ENCODE measurements at places on chromosomes 11 and 22.

DNA sequence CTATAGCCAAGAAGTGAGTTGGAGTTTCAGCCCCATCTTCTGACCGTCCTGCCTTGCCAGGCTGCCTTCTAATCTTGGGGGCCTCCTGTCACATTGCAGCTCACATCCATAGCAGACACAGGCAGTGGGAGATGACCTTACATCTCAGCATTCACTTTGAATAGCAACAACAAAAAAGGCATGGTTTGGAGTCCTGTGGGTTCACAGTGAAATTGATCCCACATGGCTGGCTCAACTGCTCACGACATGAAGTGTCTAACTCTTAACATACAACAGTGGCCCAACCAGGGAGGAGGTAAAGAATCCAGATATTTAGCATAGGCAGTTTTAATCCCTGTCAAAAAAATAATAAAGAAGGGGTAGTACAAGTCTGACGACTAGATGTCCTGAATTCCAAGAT is 38.1 kb downstream of the DBX1 start:
- DNase-seq = no peak

DNA sequence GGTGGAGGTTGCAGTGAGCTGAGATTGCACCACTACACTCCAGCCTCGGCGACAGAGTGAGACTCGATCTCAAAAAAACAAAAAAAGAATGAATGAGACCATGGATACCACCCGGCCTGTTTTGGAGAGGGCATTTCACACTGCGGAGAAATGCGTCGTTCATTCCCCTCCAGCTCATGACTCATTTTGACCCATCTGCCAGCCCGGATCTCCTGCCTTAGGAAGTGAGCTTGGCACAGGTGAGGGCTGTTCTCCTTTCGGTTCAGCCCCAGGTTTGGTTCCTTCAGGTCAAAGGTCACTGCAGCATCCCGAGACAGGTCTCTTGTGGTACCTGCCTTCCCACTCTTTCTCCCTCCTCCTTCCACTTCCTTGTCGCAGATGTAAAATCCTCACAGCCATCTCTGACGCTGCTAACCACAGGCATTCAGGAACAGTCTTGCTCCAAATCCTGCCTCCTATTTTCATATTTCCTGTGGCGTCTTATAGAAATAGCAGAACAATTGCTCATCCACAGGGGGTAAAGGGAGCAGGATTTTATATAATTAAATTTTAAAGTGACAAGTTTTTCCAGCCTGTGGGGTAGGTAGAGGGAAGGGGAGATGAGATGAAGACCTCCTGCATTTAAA is 517.9 kb downstream of the NTM start:
- no peak for DNase-seq

GRCh38 chr11:6225896-6226295 is 8.5 kb downstream of the FHIP1B start:
- no peak for DNase-seq

DNA sequence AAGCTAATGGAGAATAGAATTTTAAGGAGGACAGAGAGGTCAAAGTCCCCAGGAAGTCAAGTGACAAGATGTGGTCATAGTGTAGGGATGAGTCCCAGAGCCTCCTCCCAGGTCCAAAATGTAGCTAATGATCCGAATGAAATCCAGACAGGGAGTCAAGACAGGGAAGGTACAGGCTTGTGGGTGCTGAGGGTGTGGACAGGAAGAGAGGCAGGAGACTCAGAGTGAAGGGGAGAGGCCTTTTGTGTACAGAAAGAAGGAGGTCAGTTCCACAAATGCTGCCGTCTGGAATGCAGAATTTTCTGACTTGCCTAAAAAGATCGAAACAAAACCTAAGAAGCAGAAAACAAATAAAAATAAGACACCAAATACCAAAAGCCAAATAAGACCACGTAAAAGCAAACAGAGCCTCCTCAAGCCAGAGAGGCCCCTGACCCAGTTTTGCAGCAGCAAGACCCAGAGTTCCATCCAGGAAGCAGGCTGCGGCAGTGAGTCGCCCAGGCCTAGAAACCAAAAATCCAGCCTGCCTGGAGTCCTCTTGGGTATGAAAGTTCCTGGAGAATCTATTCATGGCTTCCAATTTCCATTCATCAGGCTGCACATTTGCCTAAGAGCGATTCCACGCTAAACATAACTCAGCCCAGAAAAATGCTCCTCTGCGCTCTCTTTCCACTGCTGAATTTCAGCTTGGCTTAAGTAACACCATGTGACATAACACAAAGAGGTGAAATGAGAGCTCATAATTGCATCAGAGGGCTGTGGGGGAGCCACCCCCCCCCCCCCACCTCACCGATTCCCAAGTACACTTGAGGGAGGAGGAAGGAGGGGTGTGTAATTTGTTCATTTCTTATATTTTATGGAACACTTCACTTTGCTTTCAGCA is 71.2 kb downstream of the KIRREL3 start:
- no peak for DNase-seq

DNA sequence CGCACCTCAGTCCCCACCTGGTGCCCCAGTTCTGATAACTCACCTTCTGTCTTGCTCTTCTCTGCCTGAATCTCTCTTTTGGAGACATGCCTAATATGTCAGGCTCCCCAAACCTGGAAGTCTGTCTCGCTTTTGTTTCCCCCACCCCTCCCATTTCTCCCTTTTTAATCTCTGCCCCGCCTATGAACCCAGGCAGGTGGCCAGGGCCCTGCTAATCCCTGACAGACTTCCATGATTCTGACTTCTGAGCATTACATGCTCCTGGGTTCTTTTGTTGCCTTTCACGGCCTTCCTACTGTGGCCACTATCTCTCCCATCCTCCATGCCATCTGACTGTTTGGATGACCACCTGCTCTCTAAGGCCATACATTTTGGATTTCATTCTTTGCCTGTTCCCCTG is 1120.9 kb upstream of the CCDC90B start:
- no peak for DNase-seq

DNA sequence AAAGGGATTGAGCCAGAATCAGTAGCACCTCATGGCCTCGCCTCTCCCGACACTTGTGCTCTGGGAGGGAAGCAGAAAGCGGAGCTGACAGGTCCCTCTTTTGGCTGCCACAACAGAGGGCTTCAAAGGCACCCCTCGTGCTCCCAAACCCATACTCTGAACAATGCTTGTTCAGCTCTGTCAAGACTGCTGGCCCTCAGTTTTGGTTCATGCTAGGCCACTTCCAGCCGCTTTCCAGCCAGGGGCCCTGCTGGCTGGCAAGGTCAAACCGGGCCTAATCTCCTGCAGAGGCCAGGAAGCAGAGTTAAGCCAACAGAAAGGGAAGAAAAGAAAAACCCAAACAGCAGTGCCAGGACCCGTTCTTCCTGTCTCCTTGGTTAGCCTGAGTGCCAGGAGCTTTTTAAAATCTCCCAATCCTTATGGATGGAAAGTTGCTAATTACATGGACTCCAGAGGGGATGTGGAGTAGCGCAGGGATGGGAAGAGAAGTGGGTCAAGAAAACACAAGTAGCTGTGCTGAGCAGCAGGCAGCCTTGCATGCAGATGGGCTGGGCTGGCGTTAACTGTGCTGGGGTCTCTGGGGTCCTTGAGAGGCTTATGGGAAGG is 150.6 kb downstream of the GRIK4 start:
- no peak for DNase-seq

DNA sequence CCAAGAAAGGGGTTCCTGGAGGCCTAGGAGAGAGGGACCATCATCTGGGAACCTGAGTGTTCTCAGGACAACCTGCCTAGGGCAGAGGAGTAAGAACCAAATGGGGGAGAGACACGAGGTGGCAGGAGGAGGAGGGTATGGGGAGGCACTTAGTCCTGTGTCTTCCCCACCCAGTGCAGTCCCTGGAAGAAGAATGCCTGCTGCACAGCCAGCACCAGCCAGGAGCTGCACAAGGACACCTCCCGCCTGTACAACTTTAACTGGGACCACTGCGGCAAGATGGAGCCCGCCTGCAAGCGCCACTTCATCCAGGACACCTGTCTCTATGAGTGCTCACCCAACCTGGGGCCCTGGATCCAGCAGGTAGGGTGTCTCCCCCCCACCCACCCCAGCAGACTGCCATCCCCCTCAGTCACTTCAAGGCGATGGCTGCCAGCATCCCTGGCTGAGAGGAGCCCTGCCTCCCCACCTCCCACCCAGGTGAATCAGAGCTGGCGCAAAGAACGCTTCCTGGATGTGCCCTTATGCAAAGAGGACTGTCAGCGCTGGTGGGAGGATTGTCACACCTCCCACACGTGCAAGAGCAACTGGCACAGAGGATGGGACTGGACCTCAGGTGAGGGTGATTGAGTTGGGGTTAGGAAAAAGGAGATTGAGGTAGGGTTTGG is 3.7 kb upstream of the INPPL1 start:
- DNase-seq = no peak

- DNase-seq = no peak
Measured at GRCh38 chr11:123330948-123331347, 99.1 kb upstream of the GRAMD1B start.

DNA sequence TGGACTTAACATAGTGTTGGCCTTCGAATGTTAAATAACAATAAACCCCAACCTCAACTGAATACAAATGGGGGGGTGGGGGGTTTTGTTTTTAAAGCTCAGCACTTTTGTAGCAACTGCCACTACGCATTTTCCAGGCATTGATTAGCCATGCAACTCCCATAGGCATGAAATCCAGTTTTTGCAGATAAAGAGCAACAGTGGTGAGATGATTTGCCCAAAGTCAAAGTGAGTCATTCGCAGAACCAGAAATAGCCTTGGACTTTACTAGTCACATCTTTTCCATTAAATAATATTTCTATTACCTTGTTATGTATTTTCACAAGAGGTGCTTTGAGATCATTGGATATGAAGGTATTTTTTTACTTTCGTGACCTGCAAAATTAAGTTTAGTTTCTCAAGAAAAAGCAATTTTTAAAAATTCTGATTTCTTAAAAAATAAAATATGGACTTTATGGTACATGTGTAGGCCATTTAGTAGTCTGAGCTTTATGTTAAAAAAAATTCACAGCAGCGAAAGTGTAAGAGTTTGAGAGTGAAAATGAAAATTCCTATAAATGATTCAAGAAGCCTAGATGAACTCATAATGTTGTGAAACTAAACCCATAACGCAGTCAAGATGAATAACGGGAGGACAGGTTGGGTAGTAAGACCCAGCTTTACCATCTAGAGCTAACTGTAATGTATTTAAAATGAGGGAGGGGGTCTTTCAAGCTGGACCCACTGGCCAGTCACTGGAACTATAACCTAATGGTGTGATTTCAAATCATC is 1.9 kb upstream of the PHF21A start:
- no peak for DNase-seq

GRCh38 chr11:35200811-35201341 is 61.9 kb downstream of the CD44 start:
- DNase-seq = no peak

- DNase-seq = no peak
Measured at GRCh38 chr11:118917481-118918127, 8.1 kb downstream of the BCL9L start.

GRCh38 chr11:120710354-120711131 is 199.0 kb downstream of the GRIK4 start:
- no peak for DNase-seq

DNA sequence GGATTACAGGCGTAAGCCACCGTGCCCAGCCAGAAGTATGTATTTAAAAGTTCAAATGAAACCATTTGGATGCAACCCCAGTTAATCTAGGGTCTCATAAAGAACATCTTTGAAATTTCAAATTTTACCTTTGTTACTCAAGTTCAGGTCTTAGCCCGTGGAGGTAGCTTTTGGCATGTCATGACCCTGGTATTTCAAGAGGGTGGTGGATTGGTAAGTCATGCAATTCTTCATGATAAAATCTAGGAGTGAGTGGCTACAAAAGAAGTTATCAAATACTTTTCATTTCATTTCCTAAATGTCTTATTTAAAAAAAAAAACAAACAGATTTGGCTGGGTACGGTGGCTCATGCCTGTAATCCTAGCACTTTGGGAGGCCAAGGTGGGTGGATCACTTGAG is 80.6 kb downstream of the ABTB2 start:
- DNase-seq = no peak

DNA sequence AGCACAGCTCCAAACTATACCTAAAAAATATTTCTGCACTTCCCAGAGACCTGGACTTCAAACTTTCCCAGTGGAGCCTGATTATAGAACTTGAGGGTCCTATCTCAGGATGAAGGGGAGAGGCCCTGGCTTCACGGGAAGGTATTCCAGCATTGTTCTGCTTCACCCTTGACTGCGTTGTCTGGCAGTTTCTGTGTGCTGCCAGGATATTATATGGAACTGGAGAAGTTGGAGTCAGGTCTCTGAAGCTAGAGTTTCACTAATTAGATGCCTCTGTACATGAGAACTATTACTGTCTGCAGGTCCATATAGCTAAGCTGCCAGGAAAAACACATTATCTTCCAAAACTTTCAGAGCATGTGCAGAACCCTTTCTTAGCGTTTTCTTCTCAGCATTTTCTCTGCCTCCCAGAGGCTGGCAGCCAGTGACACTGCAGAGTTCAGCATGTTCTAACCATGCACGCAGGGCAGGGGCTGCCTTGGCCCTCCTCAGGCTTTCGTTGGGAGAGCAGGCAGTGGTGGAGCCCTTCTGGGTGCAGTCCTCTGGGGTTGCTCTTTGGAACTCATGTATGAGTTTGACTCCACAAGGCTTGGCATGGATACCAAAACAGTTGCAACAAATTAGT is 99.3 kb downstream of the CWC15 start:
- no peak for DNase-seq

DNA sequence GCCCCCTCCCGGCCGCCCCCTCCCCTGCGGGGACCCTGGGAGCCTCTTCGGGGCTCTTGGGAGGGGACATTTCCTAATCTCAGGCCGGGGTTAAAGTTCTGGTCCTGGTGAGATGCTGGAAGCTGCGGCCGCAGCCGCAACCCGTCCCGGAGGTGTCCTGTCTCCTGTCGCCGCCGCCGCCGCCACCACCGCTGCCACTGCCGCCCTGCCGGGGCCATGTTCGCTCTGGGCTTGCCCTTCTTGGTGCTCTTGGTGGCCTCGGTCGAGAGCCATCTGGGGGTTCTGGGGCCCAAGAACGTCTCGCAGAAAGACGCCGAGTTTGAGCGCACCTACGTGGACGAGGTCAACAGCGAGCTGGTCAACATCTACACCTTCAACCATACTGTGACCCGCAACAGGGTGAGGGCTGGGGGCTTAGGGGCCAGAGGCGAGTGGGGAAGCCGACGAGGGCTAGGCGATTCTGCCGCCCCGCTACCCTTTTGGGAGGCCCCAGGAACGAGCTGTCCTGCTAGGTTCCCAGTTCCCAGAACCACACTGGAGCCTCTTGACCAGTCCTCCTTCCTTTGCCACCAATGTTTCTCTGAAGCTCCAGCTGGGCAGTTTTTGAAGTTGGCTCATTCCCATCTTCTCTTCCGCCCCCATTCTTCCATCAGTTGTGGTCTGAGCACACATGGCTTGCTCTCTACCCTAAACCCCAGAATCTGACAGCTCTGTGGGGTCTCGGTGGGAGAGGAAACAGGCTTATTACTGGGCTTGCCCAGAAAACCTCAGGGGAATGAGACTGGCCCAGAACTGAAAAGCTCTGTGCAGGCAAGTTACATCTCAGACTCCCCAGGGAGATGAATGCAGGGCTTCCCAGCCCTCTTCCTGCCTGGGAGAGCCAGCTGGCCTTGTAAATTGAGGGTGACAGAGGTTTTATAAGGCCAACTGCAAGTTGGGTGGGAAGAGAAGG is 781 bp downstream of the SIDT2 start:
- DNase-seq = no peak

- no peak for DNase-seq
Measured at GRCh38 chr22:25883482-25884033, 141.6 kb downstream of the MYO18B start.

- DNase-seq = no peak
Measured at GRCh38 chr11:112593440-112593839, 332.8 kb upstream of the PLET1 start.
